ENCODE measurements at places on chromosomes 7 and 10.

DNA sequence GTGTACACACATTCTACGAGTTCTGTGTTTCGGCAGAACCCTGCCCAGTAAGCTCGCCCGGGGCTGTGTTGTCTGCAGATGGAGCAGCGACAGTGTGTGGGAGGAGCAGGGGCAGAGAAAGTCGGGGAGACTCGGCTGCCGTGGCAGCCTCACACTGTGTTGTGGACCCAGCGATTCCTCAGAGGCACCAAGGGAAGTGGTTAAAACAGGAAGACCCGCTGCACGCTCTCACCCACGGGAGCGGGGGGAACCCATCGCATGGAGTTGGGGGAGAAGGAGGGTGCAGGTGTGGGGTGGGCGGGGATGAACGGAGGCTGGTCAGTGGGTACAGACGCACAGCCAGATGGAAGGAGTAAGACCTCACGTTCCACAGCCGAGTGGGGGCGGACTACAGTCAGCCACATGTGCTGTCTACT, 250.2 kb downstream of the ELFN1 start:
- DNase-seq, result no peak

DNA sequence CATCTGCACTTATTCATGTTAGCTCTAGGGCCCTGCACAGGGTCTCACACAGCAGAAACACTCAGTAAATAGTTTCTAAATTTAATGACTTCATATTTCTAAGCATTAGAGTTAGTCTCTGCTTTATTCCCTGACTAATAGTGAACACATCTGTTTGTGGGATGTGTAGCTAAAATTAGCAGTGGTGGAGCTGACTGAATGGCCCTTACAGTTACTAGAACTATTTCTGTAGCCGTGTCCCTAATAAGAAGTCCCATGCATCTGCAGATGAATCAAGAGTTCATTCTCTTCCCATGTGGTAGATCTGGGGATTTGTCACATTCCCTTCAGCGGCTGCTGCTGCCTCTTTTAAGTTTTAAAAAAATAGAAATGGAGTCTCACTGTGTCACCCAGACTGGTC, 11.7 kb downstream of the MAP3K8 start:
- DNase-seq, result no peak

- DNase-seq, result no peak
Measured at GRCh38 chr10:133440633-133441285, 13.0 kb upstream of the SCART1 start.

DNA sequence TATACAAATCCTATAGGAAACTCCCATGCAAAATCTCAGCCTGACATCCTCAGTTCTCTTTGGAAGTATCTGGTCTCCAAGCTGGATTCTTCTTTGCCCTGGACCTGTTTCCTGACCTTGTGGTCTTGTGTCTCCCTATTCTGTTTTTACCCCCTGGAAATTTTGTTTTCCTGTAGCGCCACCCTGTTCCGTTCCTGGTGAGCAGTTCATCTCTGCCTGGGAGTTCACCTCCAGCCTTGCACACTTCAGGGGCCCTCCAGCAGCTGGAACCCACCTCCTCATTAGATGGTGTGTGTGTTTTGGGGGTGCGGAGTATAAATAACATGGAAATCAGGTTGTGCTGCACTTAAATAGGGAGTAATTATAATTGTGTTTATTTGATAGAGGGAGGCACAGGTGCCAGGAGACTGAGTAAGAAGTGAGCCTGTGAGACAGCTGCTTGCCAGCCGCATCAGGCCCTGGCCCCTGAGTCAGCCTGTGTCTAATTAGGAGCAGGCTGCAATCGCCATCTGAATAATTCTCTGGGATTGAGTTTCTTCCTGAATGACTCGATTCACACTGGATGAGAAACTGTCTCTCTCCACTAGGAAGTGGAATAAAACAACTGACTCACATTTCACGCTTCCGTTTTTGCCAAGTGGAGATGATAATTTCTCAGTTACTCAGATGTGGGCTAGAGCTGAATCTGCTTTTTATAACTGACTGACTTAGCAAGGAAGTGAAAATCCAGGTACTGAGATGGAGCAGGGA, 69.4 kb upstream of the HECTD2 start:
- DNase-seq, result no peak

GRCh38 chr7:120703585-120704240, 154.2 kb downstream of the TSPAN12 start:
- DNase-seq, result no peak

DNA sequence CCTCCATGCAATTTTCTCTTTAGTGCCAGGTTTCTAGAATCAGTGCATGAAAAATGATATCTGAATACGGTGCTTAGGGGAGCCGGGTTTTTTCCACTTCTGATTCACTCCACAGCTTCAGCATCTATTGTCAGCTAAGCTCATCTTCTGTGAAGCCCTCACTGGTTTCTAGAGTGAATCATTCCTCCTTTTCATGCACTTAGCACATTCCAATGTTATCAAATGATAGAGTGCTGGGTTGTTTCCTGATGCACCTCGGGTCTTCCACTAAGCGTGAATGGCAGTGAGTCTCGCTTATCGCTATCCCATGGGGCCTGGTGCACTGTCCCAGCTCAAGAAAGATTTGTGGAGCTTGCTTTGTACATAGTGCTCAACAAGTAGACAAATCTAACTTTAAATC, 170.9 kb upstream of the RHEB start:
- no peak for DNase-seq

DNA sequence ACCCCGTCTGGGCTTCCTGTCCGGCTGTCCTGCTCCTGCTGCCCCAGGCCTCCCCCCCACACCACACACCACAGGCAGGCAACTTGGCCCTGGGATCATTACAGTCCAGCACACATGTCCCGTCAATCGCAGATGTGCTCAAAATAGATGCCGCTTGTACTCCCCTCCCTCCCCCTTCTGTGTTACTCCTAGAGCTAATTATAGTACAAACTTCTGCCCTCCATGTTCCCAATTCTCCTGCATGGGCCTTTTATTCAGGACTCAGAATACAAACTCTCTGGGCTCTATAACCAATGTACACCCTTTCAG, at the start of gene SYNPO2L:
TSS of gene SYNPO2L (minus strand) at position 40 of the 309 bp plus-strand sequence. CDS start 107 bp downstream, outside the sequence.
- no peak for DNase-seq

DNA sequence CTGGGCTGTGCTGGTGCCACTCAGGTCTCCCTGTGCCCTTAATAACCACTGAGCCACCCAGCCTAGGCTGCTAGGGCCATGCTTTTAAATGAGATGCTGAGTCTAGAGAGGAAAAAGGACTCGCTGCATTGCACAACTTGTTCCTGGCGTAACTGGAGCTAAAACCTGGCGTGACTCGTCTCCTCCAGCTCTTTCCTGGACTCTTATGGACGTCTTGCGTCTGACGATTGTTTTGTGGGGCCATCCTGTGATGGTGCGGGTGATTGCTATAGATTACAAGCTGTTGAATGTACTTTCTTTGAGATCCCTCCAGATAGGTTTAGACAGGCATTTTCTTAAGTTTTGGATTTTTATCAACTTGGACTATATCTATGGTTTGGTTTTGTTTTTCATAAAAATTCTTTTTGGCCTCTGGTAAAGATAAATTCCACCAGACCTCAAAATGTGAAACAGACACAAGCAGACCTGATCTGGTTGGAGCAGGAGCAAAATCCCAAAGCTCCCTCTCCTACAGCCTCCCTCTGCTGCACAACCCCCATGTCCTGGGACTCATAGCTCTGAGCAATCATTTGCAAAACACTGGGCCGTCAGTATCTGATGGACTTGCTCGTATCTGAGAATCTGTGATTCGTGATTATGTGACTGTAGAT, 230.3 kb downstream of the ARHGAP12 start:
- no peak for DNase-seq

DNA sequence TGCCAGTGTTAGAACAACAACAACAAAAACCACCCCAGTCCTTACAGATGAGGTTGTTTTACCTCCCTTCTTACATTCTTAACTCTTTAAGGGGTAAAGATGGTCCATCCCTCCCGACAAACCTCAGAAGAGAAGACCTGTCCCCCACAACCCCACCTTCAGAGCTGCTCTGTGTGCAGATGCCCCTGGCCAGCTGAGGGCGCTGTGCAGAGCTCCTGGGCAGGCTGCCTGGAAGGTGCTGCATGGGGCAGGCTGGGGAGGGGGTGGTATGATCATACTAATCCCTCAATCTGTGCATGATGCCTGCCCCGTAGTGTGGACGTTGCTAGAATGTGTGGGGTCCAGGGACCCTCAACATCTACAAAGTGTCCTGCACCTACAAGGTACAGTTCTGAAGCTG, 387.1 kb downstream of the INHBA start:
- no peak for DNase-seq

- DNase-seq, result peak; percentile 27
Measured at GRCh38 chr7:46139079-46139478, 218.0 kb upstream of the IGFBP3 start.

- no peak for DNase-seq
Measured at GRCh38 chr10:71534568-71535194, 138.0 kb downstream of the CDH23 start.

GRCh38 chr10:59337201-59337652, 25.1 kb downstream of the FAM13C start:
- DNase-seq, result no peak

GRCh38 chr10:73956476-73957359, 41.2 kb upstream of the VCL start:
- DNase-seq, result no peak

GRCh38 chr7:115574681-115575291, 455.8 kb downstream of the TFEC start:
- no peak for DNase-seq

- no peak for DNase-seq
Measured at GRCh38 chr10:48193556-48193955, 80.9 kb downstream of the FRMPD2 start.

GRCh38 chr10:5450605-5451384, 38.4 kb downstream of the NET1 start:
- no peak for DNase-seq

- no peak for DNase-seq
Measured at GRCh38 chr7:112970771-112971170, 115.9 kb downstream of the GPR85 start.

DNA sequence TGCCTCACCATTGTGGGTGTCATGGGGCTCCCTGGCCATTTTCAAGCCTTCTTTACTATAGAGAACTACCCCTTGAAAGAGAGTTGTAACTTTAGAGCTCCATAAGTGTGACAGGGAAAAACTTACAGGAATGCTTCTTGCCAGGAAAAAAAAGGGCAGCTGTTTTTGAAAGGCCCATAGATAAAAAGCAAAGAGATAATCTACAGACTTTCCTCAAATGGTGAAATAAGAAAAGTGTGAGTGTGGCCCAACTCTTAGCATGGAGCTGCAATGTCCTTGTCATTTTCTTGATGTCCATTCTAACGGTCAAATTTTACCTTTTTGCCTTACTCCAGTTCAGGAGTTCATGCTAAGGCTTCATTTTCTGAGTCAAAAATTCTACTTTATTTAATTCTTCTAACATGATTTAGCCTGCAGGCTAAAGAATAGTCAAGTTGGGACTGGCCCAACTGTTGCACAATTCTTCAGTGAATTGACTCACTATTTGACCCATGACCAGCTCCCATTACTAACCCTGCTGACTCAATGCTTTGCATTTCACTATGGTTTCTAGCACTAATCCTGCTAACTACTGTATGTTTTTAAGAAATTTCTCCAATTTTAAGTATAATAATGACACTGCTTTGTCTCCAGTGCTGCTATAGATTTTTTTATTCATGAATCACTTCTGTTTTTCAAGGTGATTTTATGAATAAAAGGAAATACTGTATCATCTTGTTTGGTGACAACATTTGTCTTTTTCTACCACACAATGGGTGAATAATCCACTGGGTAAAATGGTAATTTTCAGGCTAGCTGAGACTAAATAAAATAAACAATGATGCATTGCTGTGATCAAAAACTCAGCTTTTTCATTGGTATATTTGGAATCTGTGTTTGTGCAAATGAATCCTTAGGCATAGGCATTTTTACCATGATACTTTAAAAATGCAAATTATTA, 41.4 kb upstream of the SGCE start:
- DNase-seq, result no peak

GRCh38 chr7:47332681-47333553, 249.0 kb downstream of the TNS3 start:
- DNase-seq, result no peak

- DNase-seq, result no peak
Measured at GRCh38 chr10:113999531-113999930, 44.1 kb upstream of the ADRB1 start.

DNA sequence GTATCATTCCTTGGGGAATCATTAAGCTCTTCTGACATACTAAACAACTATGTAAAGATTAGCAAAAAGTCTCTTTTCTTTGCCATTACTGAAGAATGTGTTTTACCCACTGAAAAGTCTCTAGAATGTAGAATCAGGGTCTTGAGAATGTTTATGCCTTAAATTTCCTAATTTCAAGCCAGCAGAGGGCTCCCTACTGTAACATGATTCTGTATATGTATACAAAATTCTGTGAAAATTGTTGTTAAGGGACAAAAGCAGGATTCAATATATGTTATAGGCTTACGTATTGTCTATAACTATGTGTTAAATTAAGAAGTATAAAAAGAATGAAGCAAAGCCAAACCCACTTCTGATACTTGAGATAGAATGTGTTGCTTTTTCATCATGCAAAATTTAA, 296.9 kb upstream of the DGKB start:
- peak; percentile 14 for DNase-seq

DNA sequence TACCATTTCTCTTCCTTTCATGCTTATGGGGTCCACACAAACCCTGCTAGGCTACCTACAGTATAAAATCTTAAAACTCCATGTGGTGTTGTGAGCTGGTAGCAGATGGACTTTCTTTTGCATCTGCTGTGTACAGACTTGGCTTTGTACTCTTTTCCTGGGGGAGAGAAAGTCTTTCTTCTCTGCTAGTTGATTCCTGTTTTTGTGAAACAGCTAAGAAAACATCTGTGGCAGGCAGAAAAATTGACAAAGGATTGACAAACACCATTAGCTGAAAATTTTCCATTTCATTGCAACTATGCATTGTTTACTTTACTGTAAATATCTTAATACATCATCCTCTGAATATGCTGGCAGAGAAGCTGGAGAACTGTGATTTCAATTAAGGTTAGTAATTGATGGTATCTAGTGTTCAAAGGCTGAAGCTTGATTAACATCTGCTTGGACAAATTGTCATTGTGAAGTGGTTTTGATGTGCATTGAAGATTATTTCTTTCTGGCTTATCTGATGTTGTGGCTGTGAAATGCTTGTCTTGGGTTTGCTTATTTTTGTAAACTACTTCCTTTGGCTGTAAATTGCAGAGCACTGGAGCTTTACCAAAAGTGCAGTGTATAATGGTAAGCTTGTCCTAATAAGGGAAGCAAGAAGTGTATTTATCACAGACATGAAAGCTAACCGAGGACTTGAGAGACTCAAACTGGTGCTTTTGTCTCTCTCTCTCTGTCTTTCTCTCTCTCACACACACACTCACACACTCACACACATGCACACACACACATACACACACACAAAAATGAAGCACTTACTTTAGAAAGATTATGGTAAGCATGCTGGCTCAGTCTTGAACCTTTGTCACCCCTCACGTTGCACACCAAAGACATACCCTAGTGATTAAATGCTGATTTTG, at the start of gene FOXP2:
TSS of gene FOXP2 (plus strand) at position 660 of the 908 bp plus-strand sequence. CDS start 11,697 bp downstream, outside the sequence.
- DNase-seq, result peak; percentile 42

DNA sequence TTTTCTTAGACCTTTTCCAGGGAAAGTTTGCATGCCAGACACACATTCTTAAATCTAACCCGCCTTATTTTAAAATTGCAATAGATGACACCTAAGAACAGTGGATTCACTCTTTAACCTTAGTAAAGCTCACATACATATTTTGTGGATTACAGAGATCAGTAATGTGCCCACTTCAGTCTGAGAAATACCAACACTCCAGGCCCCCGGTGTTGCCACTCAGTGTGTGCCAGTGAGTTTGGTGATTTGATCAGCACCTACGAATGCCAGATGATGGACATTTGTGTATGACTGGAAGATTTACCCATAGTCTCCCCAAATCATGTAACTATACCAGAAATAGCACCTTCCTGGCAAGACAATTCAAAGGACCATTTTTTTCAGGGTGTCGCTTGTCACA, 2.6 kb downstream of the LRRN3 start:
- no peak for DNase-seq

- no peak for DNase-seq
Measured at GRCh38 chr10:104043854-104044253, 41.8 kb downstream of the COL17A1 start.
